GM23338 (cell line): ENCODE measurements at places on chromosomes 1 and 21.

GRCh38 chr1:226902601-226903000 is 32.2 kb downstream of the PSEN2 start:
- DNase-seq = no peak

DNA sequence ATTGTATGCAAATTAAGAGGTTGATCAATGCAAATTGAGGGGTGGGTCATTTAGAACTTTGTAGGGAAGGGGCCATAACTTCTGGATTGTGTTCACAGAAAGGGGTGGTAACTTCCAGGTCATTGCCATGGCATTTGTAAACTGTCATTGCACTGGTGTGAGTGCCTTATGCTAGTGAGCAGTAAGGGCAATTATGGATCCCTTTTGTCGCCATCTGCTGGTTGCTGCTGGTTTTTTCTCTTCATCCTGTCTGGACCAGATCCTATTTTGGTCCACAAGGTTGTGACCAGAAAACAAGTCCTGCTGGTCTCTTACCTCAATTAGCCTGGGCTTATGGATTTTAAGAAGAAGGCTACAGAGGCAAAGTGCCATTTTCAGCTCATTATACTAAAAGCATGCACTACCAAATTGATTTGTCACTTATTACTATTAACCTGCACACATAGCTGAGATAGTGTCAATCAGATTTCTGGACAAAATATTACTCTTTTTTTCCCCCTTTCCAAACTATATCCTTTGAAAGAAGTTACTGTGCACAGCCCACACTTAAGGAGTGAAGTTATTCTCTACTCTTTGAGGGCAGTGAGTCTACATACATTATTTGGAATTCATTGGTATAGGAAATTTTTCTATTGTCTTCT is 196.2 kb downstream of the ZC3H11B start:
- DNase-seq = peak; percentile 75

GRCh38 chr21:33296156-33296555 is 28.6 kb upstream of the IFNAR1 start:
- DNase-seq = no peak

- DNase-seq = no peak
Measured at GRCh38 chr1:238329671-238330070, 438.9 kb upstream of the ZP4 start.

- DNase-seq = no peak
Measured at GRCh38 chr1:57258557-57259325, 165.1 kb downstream of the DAB1 start.

GRCh38 chr1:51569284-51570062 is 47.4 kb upstream of the OSBPL9 start:
- DNase-seq = peak; percentile 38

GRCh38 chr1:15848143-15848928 is 829 bp downstream of the SPEN start:
- DNase-seq = peak; percentile 65
